NB4 (cell line): ENCODE measurements at places on chromosomes 2 and 18.

- no peak for DNase-seq
Measured at GRCh38 chr2:217415316-217415715, 555.5 kb upstream of the TNP1 start.

GRCh38 chr2:196088203-196088602, 19.6 kb upstream of the DNAH7 start:
- DNase-seq = no peak

GRCh38 chr2:59824314-59824713, 729.1 kb downstream of the BCL11A start:
- no peak for DNase-seq

DNA sequence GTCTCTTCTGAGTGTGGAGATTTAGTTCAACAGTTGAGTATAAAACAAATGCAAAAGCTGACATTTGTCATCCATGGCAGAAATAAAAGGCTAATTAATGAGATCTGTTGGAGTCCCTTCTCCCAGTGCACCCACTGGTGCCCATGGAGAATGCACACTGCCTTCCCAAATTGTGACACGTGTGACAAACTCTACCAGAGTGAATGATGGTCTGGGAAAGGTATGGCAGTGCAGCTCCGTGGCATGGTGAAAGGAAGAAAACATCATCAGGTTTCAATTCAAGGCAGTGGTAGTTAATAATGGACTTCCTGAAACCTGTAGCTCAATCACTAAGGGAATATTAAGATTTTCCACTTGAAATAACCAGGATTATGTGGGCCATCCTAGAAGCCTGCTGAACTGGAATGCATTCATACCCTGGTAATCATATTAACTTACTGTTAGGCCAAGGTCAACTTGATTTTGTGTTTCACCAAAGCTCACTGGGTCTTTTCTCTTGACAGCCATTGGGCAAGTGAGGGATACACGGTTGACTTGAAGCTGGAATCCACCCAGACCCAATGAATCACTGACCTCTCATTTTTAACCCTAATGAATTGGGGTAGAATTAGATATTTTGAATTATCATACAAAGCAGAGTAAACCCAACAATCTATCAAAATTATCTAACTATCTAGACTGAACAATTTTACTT, 167.6 kb downstream of the AFF3 start:
- no peak for DNase-seq

DNA sequence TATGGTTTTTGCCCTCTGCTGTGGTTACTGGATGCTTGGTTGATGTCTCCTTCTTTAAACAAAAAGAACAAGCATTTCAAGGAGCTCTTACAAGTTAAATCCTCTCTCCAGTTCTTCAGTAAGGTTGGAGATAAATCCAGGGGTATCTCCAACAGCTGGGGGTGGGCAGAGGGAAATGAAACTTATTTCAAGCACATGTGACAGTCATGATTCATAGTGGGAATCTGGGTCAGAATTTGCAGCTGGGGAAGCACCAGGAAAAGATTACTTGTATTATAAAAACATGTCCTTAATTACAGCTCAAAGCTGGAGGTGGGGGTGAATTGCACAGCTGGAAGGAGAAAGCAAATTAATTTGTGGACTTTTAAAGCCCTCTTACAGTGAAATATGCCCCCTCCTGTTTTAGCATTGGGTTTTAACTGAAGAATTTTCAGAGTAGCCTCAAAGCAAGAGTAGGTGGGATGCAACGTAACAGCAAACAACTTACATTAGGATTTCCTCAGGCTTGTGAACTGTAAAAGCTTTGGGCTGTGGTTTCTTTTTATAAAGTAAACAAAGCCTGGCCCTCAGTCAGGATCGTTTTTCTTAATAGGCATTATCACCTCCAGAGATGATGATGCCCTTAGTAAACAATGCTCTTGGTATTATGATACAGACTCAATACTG, 596.4 kb downstream of the NYAP2 start:
- DNase-seq = no peak
